ENCODE measurements at places on chromosomes 13 and 19.
A peak's percentile ranks its signal among the peaks of the same experiment; 100 is the strongest.

DNA sequence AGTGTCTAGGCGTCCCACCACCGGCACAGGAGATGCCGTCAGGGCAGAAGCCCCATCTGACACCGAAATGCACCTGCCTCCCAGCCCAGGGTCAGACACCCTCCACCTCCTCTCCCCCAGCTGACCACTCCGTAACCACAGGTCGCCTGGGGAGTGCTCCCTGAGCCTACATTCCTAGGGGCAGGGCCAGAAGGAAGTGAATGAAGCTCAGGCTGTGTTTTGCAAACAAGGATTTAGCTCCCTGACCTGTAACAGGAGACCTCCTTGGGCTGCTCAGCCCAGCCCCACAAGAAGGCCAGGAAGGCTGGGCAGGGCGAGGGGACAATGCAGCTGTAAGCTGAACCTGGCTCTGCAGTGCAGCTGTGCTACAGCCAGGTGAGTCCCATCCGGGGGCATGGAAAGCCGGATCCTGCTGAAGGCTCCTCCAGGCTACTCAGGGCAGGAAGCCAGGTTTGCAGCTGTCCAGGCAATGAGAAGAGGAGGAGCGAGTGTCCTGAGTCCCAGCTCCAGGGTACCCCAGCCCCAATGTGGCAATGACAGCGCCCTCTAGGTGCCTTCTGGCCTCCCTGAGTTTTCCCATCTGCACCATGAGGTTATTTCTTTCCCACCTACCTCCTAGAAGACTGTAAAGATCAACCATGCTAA, 42.1 kb downstream of the RHPN2 start:
- no peak for DNase-seq

GRCh38 chr19:1684573-1684912, 32.1 kb upstream of the TCF3 start:
- DNase-seq, result no peak

DNA sequence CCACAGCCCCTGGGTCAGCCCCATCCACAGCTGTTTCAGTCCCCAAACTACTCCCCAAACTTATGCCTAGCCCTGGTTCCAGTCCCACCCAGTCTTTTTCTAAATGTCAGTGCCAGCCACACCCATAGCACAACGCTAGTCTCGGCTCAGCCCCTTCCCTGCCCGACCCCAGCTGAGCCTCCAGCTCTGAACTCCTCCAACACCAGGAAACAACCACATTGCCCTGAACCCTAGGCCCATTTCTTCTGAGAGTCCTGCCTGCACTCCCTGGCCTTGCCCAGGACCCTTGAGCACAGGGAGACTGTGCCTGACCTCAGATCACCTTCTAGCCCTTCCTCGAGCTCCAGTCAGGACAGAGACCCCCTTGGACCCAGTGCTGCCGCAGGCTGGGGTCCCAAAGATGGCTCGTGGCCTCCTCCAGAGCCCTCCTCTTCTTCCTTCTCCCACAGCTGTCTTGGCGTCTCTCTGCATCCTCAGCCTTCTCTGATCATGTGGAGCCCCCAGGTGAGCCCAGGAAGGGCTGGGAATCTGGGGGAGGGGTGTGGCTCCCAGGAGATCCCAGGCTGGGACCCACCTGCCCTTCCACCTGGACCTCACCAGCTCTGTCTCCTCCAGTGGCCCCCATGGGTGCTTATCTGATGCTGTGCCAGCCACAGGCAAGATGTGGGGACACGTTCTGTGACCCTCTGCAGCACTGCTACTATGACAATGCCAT, 33.0 kb upstream of the IGFL1 start:
- DNase-seq, result no peak

DNA sequence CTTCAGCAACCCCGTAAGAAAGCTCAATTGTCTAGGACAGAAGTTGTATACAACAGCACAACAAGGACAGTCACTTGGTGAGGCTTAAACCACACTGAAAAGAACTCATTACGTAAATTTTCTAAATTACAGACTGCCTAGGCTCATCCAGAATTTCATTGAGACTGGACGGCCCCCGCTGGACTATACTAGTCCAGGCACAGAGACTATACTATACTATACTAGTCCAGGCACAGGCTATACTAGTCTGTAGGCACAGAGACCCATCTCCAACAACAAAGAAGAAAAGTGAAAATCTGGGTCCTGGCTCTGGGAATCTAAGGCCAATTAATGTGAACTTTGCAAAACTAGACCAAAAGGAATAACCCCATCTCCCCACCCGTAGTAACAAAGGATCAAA, 700 bp downstream of the ZNF816 start:
- DNase-seq, result no peak

DNA sequence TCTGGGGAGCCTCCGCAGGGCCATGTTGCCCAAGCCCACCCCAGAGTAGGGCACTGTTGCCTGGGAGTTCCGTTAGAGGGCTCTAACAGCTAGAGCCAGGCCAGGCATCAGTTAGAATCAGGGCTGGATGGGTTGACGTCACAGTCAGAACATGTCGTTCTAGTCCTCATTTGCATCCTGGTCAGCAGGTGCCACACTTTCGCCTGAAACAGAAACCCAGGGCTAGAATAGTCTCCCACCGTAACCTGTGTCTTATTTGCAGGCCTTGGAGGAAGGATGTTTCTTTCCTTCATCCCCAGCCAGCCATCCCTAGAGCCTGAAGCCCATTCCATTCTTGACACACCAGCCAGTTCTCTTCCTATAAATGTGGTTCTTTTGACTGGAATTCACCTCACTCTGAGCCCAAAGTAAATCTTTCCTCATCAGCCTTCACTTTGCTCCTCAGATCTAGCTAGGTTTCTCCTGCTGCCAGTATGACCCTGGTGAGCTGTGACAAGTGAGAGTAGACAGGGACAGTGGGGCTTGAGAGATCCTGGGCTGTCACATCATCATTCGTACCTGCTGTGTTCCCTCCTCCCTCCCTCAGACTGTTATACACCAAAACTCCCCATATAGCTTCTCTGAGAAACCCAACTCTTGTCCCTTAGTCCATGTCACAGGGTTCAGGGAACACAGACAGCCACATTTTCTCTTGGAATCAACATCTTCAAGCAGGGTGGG, 12.2 kb upstream of the CCDC97 start:
- no peak for DNase-seq

DNA sequence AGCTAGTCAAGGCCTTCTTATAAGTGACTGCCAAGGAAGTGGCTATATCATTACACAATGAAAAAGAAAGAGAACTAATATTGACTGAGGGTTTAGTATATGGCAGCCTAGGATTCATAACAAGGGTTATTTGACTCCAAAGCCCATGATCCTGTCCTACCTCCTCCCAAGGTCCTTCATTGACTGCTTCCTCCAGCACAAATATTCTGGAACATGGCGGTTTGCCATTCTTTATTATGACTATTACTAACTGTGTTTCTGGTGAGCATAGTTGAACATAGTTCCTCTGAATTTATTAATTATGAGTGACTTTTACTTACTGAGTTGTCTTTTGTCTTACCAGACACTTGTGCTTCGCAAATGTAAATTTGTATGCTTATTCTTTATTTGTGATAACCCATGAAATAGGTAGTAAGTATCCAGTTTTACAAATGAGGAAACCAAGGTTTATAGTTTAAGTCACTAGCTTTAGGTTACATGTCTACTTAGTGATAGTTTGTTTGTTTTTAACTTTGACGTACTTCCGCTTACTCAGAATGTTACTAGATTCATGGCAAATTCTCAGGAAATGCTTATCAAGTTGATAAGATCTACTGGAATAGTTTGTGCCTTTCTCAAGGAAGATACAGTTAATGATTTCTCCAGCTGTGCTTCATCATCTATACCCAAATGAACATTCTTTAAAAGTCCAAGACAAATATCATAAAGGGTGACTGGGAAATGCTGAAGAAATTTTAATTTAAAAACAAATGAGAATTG, 15.5 kb upstream of the DCLK1 start:
- no peak for DNase-seq

GRCh38 chr19:11142528-11143171, 12.9 kb downstream of the SPC24 start:
- DNase-seq, result peak; percentile 97

DNA sequence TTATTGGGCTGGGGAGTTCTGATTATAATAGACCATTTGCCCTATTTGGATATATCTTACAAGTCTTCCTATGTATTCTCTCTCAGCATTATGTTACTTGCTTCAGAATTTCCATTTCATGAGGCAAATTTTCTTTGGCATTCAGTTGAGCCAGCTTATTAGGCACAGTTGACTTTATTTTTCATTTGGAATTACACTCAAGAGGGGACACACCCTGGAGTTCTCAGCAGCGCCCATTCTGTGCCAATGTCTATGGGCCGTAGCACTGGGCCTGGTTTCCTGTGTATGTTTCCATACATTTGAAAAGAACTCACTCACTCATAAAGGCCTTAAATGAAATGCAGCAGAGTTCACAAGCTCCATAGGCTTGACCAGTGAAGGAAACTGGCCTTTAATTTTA, 138.5 kb downstream of the KLF12 start:
- no peak for DNase-seq

GRCh38 chr19:1087813-1088415, 7.3 kb downstream of the POLR2E start:
- DNase-seq, result no peak

- no peak for DNase-seq
Observed at GRCh38 chr19:54704928-54705327, 19.3 kb upstream of the KIR3DL3 start.

DNA sequence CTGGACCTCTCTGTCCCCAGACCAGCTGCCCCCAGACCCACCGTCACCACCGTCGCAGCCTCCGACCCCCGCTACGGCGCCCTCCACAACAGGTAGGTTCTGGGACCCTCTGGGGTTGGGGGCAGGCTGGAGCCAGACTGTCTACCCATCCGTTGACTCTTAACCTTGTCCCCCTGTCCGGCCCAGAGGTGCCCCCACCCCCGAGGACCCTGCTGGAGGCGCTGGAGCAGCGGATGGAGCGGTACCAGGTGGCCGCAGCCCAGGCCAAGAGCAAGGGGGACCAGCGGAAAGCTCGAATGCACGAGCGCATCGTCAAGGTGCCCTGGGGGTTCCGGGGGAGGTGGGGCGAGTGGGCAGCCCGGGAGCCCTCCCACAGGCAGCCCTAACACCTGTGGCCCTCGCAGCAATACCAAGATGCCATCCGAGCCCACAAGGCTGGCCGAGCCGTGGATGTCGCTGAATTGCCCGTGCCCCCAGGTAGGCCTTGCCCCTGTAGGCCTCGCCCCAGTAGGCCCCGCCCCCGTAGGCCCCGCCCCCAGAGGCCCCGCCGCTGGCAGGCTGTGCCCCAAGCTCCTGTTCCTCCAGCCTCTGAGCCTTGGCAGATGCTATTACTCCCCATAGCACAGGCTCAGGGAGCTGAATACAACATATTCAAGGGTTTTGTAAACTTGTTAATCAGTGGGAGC, 12.9 kb downstream of the CC2D1A start:
- no peak for DNase-seq

GRCh38 chr13:26502826-26503225, 54.7 kb upstream of the WASF3 start:
- DNase-seq, result peak; percentile 59

DNA sequence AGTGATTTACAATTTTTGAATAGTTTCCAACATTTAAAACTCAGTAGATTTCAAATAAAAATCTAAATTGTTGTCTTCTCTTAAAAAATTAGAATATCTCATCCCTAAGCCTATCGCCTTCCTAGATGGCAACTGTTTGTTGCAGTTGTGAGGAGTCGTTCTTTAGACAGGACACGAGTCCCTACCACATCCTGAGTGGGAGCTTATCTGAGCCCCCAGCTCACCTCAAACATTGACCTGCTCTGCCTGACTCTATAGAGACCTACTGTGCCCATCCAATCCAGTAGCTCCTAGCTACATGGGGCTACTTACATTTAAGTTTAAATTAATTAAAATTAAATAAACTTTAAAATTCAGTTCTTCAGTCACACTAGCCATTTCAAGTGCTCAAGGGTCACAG, 434.7 kb downstream of the FOXO1 start:
- DNase-seq, result no peak

DNA sequence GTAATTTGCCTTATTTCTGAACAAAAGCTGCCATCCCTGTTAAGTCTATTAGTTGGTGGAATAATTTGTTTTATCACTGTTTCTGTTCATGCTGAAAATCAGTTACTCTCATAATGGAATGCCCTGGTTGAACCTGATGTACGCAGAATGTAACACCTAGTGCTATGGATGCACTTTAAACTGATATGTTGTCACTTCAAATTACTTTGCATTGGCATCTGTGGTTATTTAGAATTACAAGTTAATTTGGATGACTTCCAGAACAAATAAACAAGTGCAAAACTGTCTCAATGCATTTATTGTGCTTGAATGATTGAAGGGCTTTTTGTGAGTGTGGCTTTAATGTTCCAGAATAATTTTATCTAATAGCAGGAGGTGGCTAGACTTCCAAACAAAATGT, 368.2 kb upstream of the SLITRK5 start:
- no peak for DNase-seq

GRCh38 chr19:58003174-58003828, 681 bp upstream of the ZNF606 start:
- DNase-seq, result no peak

- no peak for DNase-seq
Observed at GRCh38 chr19:1917146-1917545, 11.9 kb downstream of the ADAT3 start.

DNA sequence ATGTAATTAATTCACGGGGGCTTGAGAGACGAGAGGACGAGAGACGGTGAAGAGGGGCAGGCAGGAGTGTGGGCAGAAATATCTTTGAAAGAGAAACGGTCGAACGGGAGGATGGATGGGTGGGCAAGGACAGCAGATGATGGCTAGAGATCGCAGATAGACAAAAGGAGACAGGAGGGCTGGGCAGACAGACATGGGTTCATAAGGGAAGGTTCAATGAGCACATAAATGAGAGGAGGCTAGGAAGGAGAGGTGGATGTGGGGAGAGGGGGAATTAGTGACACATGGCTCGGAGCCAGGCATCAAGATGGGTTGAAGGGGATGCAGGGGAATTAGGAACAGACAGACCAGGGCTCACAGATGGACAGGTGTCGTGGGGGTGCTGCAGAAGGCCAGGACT, 1.1 kb downstream of the SYT3 start:
- DNase-seq, result no peak

DNA sequence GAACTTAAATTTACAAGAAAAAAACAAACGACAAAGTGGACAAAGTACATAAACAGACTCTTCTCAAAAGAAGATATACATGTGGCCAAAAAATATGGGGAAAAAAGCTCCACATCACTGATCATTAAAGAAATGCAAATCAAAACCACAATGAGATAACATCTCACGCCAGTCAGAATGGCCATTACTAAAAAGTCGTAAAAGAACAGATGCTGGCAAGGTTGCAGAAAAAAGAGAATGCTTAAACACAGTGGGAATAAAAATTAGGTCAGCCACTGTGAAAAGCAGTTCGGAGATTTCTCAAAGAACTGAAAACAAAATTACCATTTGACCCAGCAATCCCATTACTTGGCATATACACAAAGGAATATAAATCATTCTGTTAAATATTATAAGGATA, 132.7 kb downstream of the UGGT2 start:
- no peak for DNase-seq

- peak; percentile 50 for DNase-seq
Observed at GRCh38 chr13:35791184-35791851, 314.8 kb upstream of the MAB21L1 start.

- DNase-seq, result no peak
Observed at GRCh38 chr19:57436417-57436816, 1.3 kb downstream of the ZNF749 start.

GRCh38 chr13:85432881-85433280, 366.3 kb downstream of the SLITRK6 start:
- no peak for DNase-seq

GRCh38 chr13:91216928-91217700, 130.4 kb upstream of the MIR17HG start:
- no peak for DNase-seq

Data from GM03348 (cell line).